ENCODE measurements at places on chromosomes 6 and 20.

DNA sequence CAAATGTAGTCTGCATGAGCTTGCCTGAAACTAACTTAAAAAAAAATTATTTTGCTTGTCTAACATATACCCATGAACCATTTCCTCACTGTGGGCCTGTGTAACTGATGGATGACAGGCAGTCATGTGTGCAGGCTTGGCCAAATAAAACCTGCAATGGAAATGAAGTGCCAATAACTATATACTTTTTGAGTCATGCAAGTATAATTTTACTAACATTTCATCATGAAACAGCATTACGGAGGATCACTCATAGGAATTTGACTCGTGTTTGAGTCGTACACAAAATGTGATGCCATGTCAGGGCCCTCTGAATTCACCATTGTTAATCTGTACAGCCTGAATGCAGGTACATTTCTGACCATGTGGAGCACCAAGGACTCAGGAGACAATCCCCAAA, 46.6 kb downstream of the HDDC2 start:
- DNase-seq: no peak

- DNase-seq: peak; percentile 17
These were observed 867 bp downstream of the EBF4 start for GRCh38 chr20:2693286-2694007.

- DNase-seq: peak; percentile 30
These were observed 35.8 kb upstream of the SHLD1 start for GRCh38 chr20:5714261-5715041.

DNA sequence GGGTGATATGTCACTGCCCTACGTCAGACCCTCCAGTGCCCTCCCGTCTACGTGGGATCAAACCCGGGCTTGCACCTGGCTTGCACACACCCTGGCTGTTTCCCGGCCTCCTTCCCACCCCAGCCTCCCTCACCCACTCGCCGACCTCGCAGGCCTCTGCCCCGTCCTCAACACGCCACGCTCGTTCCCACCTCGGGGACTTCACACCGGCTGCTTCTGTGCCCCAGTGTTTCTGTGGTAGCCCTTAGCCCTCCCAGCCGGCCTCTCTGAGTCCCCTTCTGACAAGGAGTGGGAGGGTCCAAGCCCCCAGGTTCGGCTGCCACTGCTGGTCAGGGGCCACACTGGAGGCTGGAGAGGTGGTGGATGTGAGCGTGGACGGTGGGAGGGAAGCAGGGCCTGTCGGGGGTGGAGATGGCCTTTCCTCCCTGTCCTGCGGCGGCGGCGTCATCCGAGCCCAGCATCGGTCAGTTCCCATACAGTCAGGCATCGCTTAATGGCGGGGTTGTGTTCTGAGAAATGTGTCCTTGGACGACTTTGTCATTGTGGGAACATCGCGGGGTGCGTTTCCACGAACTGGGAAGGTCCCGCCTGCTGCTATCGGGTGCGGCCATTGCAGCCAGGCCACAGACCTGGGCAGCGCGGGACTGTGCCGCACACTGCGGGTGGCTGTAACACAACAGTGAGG, 11.4 kb upstream of the KIF25 start:
- no peak for DNase-seq

- no peak for DNase-seq
These were observed 360.2 kb downstream of the TFAP2A start for GRCh38 chr6:10054672-10055071.

DNA sequence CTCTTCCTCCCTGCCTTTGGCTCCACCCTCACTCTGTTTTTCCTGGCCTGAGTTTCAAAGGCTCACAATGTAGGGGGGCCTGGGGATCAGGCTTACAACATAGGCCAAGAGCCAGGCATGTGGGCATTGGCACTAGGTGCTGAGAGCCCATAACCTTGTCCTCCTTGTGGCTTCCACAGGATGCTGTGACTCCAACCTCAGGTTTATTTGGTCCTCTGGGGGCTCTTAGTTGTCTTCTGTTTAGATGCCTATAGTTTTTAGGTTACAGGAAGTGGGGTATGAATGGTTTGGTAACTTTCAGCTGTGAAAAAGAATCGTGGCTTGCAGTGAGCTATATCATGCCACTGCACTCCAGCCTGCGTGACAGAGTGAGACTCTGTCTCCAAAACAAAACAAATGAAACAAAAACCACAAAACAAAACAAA, 25.6 kb downstream of the MMP24 start:
- no peak for DNase-seq

GRCh38 chr20:53833333-53834061, 236.9 kb downstream of the BCAS1 start:
- no peak for DNase-seq

Data from activated T-cell treated with anti-CD3 and anti-CD28 coated beads for 24 hours (primary cell).